ENCODE measurements at places on chromosomes 11 and 22.

DNA sequence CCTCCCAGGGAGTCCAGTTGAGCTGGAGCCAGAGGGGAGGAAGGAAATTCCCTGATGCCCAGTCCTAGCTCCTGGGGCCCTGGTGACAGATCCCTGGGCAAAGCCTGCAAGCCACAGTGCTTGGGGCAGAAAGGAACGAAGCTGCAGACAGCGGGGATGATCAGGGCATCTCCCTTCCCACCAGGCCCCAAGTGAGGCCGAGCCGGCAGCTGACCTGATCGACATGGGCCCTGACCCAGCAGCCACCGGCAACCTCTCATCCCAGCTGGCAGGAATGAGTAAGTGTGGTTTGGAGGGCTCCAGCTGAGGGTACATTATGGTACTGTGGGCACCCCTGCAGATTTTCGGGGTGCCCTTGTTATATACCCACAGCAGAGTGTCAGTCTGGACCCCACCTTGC is 33.5 kb downstream of the TOM1 start:
- no peak for DNase-seq

- no peak for DNase-seq
These were observed 2.3 kb upstream of the CEP295 start for GRCh38 chr11:93659196-93659595.

DNA sequence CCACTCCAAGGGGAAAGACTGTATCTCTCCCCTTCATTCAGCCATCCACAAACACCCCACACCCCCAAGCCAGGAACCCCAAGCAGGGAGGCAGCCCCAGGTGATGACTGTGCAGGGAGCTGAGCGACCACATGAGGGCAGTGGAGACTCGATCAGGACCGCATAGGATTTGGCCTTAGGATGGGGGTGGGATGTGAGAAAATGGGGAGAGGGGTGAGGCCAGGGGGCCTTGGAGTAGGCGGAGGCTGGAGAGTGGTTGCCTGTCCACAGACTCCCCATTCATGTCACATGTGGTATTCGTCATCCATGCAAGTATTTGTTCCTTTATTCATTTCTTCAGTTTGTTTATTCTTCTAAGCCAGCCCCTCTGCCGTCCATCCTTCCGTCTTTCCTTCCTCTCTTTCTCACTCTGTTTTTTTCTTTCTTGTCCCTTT is 2.7 kb upstream of the RHOD start:
- DNase-seq: no peak

DNA sequence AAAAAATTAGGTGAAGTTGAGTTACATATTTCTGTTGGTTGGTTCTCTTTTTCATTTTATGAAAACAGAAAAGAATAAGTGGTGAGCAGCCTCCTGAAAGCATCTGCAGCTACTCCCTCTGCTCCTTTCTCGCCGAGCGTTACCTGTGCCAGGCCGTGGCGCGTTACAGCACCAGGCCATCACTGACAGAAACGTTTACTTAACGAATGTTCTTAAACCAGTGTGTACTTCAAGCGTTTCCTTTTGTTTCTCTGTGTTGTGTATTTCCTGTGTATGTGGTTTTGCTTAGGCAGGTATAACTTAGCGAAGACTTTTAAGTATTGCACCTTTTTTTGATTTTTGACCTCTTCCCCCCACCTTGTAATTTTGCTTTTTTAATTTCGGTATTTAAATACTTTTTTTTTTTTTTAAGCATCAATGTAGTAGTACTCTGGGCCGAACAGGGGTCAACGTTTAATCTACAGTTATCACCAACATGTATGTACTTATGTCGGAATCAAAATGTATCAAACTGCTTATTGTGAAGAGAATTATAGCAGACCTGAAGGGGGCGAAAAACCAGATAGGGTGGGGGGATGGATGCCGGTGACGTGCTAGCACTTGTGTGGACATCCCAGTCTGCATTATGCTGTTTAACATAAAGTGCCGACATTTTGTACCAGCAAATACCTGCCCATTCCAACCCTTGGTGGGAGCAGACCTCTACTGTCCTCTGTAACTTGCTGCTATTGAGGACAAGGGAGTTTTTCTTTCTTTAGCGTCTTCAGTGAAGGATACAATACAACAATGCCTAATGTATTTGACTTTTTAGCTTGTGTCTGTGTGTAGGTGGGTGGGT is 21.6 kb upstream of the ADSL start:
- DNase-seq: no peak

DNA sequence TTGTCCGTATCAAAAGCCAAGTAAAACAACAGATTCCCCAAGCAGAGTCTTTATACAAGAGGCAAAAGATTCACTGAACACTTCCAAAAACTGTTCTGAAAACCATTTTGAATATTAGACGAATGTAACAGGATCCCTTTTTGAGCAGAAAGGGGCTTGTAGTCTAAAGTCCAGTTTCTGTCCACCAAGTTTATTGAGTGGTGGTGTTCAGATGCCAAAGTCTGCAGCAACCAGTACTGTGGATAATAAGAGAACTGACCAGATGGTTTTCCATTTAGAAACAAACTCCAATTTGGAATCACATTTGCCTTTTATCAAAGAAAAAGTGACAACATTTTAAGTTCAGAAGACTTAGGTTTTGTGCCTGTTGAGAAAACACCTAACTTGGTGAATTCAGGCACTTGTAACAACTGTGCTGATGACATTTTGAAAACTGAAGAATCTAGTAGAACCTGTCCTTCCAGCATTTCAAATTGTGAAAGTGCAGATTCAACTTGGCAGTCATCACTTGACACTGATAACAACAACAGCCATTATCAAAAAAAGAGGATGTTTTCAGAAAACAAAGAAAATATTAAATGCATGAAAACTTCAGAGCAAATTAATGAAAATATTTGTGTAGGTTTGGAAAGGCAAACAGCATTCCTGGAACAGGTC is 217.1 kb downstream of the CSNK2A3 start:
- no peak for DNase-seq

DNA sequence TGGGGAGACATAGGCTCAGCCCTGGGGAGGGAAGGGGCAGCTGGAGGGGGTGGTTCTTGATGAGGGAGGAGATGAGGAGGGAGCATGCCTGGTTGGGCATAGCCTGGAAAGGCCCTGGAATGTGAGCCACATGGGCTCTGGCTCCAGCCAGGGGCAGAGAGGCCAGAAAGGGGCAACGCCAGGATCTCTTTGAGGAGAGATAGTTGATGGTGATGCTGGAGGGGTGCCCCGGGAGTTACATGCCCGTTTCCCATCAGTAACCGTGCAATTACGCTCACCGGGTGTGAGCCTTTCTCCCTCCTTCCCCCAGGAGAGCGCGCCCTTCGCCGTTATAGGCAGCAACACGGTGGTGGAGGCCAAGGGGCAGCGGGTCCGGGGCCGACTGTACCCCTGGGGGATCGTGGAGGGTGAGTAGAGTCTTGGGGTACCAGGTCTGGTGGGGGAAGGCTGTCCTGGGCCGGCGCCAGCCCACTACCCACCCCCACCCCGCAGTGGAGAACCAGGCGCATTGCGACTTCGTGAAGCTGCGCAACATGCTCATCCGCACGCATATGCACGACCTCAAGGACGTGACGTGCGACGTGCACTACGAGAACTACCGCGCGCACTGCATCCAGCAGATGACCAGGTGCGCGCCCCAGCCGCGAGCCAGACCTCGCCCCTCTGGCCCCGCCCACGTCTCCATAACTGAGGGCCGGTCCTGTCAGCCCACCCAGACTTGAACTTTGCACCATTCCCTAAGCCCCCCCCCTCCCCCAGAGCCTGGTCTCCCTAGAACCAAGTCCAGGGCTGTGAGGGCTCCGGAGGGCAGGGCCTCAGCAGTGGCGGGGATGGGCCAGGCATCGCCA is 1.8 kb upstream of the GP1BB start:
- DNase-seq: no peak

DNA sequence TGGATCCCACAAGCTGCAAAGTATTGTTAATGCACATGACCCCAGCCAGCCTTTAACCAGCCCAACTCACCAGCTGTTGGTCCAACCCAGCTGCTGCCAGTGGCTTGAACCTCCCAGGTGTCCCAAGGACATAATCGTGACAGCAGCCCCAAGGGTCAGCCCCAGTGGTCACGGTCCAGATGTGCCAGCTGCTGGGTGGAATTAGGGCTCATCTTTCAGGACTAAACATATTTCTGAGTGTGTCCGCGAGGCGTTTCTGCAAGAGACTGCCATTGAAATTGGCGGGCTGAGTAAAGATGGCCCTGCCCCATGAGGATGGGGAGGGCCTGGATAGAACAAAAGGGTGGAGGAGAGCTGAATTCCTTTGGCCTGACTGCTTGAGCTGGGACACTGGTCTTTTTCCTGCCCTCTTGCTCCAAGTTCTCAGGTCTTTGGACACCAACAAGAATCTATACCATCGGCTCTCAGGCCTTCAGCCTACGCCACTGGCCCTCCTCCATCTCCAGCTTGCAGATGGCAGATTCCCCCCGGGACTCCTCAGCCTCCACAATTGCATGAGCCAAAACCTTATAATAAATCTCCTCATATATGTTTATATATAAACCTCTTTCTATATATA is 240.2 kb downstream of the MN1 start:
- DNase-seq: no peak
